ENCODE measurements at places on chromosomes 1 and 21. TPM values are rescaled to one million over a fixed set of nuclear protein-coding genes. Genes with fewer than 3 reads are reported as not detected.

Gene AIM2
- not detected for polyA plus RNA-seq

Gene TUFT1
- polyA plus RNA-seq: 9.0 TPM

GRCh38 chr1:202505356-202505755 is 156.9 kb downstream of the PPP1R12B start:
- H3K27me3 ChIP-seq: no peaks in the 10 kb centered on the region
- H3K4me3 ChIP-seq: no peak overlapping the region
- no peak for DNase-seq
- no peaks in the 10 kb centered on the region for H3K4me1 ChIP-seq
- peaks cover 7% of the 10 kb centered on the region for H3K36me3 ChIP-seq

DNA sequence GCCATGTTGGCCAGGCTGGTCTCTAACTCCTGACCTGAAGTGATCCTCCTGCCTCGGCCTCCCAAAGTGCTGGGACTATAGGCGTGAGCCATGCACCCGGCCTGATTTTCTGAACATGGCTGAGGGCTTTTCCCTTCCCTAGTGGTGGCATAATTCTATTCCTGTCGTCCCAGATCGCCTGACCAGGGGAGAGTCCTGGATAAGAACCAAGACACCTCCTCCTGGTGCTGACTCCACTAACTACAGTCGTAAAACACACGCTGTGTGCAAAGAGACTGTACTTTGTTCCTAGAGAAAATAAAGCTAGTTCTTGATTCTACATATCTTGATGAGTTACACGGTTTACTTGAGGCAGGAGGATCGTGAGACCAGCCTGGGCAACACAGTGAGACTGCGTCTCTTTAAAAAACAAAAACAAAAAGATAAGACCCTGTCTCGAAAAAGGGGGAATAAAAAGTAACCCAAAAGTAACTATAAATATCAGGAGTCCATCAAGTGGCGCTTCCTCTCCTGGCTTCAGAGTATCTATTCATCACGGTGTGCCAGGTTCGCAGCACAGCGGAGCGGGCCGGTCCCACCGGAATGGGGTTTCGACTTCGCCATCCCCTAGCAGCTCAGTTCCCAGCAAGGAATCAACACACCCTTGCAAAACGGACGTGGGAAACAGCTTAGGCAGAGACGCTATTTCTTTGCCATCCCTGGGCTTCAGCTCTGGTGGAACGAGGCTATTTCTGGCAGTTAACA is 973 bp downstream of the SDF4 start:
- no peak for DNase-seq
- H3K4me1 ChIP-seq: peaks cover 24% of the 10 kb centered on the region
- no peaks in the 10 kb centered on the region for H3K27me3 ChIP-seq
- peaks cover 61% of the 10 kb centered on the region for H3K36me3 ChIP-seq

Gene OR6P1
- not detected for polyA plus RNA-seq

GRCh38 chr1:94265011-94265422 is 27.6 kb upstream of the ARHGAP29 start:
- no peaks in the 10 kb centered on the region for H3K36me3 ChIP-seq
- H3K4me1 ChIP-seq: no peaks in the 10 kb centered on the region
- H3K4me3 ChIP-seq: no peak overlapping the region

Gene LCE2A
- not detected for polyA plus RNA-seq

GRCh38 chr1:43448955-43449707 is 4.6 kb downstream of the HYI start:
- H3K27ac ChIP-seq: peak overlapping the region; percentile 23
- peaks cover 13% of the 10 kb centered on the region for H3K4me1 ChIP-seq
- no peaks in the 10 kb centered on the region for H3K27me3 ChIP-seq
- no peak for DNase-seq
- H3K4me3 ChIP-seq: no peak overlapping the region
- H3K36me3 ChIP-seq: peaks cover 64% of the 10 kb centered on the region

Data from stomach (tissue), 19 donors.